NCI-H1694 treated with DMSO at 0.1 percent for 48 hours (cell line): ENCODE measurements at places on chromosomes 11 and 22.
A peak's percentile ranks its signal among the peaks of the same experiment; 100 is the strongest.

- no peak for DNase-seq
Observed at GRCh38 chr11:116888024-116888423, 50.6 kb upstream of the APOA1 start.

GRCh38 chr11:76685831-76686230 lies 15.3 kb upstream of the LRRC32 start:
- no peak for DNase-seq

DNA sequence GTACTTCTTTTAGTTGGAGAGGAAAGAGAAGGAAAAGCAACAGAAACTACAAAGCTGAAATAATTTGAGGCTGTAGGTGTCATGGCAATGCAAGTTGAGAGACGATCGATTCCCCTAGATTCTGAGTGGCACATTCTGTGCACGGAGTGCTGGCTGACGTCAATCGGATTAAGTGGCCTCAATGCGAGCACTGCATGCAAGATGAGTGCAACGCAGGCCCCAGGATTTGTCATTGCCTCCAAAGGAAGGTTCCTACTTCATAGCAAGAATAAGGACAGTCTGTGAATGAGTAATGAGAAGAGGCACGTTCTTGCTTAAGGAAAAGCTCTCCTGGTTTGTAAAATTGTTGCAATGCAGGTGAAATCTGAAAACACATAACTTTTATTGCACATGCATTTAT lies 892.4 kb downstream of the KCNA4 start:
- no peak for DNase-seq

DNA sequence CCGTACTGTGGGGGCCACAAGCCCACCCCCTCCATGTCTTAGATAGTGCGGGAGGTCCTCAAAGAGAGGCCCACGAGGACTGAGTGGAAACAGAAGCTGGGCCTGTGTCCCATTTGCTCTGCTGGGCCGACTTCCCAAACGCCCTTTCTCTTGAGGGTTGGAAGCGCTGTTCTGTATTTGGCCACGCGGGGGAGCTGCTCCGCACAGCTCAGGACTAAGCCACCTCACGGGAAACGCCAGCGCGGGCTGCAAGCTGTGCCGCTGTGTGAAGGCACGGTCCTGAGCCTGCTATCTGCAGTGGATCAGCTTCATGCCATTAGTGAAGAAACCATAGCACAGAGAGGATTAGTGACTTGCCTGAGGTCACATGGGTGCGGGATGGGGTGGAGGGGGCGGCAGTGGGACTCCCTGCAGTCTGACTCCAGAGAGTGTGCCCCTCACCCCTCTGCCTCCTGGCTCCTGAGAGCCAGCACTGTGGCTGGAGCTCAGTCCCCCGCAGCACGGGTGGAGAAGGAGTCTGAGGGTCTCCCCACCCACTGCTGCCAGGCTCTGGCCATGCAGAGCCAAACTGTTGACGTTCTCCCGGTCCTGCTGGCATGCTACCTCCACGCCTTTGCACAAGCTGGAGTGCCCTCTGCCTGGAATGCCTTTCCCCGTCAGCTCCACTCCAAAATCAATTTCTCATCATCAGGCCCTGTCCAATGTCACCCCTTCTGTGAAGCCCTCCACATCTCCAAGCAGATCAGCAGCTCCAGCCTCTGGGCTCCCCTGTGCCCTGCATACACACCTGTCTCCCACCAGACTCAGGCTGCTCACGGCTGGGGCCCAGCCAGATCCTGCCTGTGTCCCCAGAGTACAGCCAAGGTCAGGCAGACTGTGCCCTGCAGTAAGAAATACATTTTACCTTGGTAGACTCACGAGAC lies 51.5 kb upstream of the LRRC32 start:
- peak; percentile 58 for DNase-seq

DNA sequence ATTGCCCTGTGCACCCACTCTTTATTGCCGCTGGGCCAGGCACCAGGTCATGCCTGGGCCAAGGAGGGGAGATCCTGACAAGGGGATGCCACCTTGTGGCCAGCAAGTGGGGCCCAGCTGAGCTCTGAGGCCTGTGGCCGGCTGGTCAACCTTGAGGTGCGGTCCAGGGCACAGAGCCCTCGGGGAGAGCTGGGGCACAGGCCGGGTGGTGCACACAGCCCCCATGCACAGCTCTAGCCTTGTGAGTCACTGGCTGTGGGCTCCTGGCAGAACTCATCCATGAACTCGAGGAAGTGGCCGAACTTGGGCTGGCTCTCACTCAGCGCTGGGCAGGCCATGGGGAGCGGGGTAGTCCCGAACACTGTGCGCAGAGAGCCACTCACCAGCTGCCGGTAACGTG lies 94.3 kb downstream of the RNF169 start:
- no peak for DNase-seq

DNA sequence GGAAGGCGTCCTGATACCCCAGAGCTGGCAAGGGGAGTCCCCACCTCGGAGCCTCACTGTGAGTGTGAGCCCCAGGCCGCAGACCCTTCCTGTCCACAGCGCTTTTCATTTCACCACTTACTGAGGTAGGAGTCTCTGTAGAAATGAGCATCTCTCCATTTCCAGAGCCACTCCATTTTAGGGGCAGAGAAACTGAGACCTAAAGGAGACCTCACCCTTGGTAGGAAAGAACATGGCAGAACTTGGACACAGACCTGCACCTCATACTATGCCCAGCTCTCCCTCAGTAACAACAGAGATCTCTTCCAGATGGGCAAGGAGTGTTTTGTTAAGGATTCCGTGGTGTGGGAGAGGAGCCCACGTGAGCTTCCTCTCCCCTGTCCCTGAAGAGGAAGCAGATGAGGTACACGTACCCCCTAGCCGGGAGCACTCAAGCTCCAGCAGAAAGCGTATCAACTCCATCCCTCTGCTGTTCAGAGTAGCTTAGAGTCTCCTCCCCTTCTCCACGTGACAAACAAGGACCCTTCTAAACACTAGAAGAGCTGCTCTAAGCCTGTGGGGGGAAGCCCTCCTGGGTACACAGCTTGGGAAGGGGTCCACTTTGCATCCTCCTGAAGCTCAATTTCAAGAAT lies 532 bp upstream of the VSIG2 start:
- DNase-seq: no peak

DNA sequence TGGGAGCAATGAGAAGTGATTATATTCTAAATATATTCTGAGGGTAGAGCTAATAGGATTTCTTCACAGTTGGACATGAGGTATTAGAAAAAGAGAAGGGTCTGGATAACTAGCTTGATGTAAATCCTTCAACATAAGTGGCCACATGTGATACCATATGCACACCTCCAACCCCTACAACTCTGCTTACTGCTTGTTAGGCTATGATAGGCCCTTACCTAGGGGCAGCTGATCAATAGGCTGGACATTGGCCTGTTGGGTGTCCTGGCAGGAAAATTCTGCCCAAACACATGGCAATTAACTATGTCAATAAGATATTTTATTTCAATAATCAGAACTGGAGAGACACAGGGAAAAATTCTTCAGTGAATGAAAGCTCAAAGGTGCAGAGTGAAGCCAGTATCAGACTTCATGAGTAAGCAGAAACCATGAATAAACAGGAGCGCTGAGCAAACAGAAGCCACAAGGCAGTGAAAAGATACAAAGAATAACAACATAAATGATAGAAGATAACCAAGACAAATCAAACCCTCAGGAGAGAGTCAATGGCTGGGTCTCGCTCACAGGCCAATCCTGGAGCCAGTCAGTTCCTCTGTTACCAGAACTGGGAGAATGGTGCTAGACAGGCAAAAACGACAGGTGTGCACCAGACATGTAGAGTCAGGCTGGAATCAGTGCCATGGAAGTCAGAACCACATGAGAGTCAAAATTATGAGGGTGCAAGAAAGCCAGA lies 46.3 kb upstream of the PSMA1 start:
- DNase-seq: no peak

DNA sequence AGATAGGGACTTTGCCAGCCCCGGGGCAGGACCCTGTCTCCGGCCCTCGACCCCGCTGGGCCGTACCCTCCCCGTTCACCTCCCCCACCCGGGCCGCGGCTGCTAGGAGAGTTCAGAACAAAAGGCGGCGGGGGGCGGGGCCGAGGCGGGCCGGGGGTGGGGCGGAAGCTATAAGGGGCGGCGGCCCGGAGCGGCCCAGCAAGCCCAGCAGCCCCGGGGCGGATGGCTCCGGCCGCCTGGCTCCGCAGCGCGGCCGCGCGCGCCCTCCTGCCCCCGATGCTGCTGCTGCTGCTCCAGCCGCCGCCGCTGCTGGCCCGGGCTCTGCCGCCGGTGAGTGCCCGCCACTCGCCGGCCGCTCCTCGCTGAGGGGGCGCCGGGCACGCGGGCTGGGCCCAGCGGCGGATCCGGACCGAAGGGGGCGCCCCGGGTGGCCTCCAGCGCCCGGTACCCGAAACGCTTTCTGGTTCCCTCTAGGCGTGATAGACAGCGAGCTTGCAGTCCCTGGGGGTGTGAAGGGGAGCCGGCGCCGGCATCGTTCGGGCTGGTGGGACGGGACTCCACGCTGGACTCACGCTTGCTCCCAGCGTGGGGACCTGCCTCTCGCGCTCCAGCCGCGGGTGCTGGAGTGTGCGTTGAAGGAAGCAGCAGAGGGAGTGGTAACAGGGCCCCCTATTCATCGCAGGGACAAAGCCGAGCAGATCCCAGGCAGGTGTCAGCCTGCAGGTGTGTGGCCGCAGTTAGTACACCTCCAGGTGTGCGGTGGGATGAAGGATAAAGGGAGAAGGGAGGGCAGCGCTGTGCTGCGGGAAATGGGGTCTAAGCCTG lies at the start of gene MMP11:
Gene MMP11 (plus strand): TSS at position 201 of the 825 bp plus-strand sequence. CDS start 22 bp downstream, at position 223.
- DNase-seq: no peak

- no peak for DNase-seq
Observed at GRCh38 chr11:30216534-30216933, 14.3 kb upstream of the FSHB start.

- DNase-seq: no peak
Observed at GRCh38 chr11:65584723-65585171, 8.9 kb downstream of the EHBP1L1 start.
